Stimulated activated CD4-positive, alpha-beta T cell treated with anti-CD3 and anti-CD28 coated beads, Interleukin-12 subunit alpha, Interleukin-12 subunit beta, amount 100 ng/mL, for 48 hours (primary cell): ENCODE measurements at places on chromosomes 6 and 20.

DNA sequence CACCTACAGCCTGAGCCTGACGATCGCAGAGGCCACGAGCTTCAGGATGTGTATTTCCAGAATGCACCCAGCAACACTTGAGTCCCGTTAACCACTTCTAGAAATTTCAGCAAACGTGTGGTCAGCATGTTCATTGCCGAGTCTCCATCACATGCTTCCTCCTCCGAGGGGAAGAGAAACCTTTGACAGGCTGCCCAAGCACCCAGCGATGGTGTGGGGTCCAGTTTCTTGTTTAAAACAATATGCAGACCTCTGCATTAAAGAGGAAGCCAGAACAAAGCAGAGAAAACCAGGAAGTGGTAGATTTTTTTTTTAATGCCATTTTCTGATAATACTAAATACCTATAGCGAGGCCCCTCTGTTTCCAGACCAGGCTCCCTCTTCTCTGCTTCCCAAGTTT lies 71.9 kb downstream of the GNAS-AS1 start:
- no peak for DNase-seq

DNA sequence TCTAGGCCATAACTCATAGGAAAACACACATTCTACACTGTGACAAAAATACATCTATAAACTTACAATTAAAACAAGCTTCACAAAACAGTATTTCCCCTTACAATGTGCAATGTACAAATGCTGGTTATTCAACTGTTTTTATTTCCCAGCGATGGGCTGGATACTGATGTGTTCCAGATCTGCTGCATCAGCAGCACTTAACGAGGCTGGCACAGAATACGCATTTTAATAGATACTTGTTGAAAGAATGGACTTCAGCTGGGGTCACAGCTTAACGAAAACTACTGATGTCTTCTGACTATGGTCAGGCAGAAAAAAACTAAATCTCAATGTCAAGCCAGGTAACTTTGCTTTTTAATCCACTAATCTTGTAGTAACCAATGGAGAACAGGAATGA lies 70.9 kb downstream of the B4GALT5 start:
- no peak for DNase-seq

- no peak for DNase-seq
These were observed 2.1 kb downstream of the MDN1 start for GRCh38 chr6:89817481-89817880.

- no peak for DNase-seq
These were observed 42.7 kb upstream of the AGPAT4 start for GRCh38 chr6:161316531-161316930.

- DNase-seq = no peak
These were observed 86.3 kb upstream of the CARMIL1 start for GRCh38 chr6:25192590-25193459.

DNA sequence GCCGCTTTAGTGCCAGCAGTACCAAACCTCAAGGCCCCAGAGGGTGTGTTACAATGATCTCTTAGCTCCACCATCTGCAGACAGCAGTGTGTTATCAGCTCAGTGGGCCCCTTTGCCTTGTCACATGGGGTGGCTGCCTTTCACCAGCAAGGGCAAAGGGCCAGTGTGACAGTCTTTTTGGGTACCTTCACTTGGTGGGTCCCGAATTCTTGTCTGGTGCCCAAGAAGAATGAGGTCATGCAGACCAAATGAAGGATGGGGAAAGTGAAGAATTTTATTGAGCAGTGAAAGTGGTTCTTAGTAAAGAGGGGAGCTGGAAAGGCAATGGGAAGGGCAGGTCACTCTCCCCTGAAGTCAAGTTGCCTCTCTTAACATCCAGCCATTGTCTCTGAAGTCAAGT lies 2.9 kb upstream of the SMIM28 start:
- no peak for DNase-seq

- no peak for DNase-seq
These were observed 20.5 kb downstream of the NPEPL1 start for GRCh38 chr20:58712806-58713731.

GRCh38 chr6:19991176-19991575 lies 154.0 kb downstream of the ID4 start:
- no peak for DNase-seq

DNA sequence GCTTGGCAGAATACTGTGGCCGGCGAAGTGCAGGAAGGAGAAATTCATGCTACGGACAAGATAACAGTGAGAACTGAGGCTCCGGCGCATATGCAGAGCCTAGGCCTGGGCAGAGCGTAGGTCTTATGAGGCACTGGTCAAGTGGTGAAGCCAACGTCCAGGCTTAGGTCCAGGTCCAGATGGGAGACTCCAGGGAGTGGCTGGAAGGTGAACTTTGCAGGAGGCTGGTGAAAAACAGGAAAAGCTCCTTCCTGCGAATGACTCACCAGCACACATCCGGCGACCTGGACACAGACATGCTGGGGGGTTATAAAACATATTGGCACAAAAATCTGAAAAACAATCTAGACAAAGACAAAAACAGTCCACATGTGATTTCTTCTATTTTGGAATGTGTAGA lies 15.4 kb downstream of the C6orf141 start:
- no peak for DNase-seq

- DNase-seq = no peak
These were observed 98.1 kb downstream of the YTHDF1 start for GRCh38 chr20:63117661-63118302.

DNA sequence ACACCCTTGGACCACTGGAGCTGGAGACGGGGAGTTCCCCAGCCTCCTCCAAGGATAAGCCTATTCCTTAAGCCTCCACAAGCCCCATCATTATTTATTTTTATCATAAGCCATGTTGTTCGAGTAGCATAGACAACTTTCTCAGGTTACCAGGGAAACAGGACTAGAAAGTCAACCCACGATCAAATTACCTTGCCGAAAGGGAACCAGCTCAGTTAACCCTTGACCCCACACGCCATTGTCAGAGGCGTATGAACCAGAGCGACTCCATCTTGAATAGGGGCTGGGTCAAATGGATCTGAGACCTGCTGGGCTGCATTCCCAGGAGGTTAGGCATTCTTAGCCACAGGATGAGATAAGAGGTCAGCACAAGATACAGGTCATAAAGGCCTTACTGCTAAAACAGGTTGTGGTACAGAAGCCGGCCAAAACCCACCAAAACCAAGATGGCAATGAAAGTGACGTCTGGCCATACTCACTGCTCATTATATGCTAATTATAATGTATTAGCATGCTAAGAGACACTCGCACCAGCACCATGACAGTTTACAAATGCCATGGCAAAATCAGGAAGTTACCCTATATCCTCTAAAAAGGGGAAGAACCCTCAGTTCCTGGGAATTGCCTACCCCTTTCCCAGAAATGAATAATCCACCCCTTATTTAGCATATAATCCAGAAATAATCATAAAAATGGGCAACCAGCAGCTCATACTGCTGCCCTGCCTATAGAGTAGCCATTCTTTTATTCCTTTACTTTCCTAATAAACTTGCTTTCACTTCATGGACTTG lies 22.4 kb downstream of the SYNJ2 start:
- DNase-seq = no peak

DNA sequence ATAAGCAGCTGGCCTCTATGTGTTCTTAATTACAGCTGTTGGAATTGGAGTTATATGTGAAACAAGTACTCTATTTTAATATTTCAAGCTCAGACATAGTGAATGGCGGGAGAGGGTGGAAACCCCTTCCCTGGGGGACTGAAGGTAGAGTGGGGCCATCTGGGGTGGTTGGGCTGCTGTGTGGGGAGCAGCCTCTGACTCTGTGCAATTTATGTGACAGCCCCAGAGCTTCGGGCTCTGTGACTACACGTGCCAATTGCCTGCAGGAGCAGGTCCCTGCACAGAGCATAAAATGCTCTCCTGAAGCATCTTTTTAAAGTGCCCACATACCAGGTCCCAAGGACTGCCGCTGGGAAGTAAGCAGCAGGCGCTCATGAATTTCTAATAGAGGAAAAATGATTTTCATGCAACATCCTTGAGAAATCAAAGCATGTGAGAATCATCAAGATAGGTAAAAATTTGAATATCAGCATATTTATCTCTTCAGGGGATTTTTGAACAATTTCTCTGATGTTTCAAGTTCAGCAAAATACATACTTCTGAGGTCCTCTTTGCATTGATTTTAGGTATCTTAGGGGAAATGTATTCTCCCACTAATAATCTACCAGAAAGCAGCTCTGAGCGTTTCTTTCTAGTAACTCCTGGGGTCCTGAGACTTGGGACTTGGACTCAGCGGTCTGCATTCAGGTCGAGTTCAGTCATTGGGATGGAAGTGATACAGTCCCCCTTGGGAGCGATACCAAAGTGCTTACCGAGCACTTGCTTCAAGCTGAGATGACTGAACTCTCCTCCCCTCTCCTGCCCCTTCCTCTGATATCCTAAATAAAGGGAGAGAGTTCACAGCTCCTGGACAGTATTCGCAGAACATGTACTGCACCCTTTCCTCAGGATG lies 40.0 kb downstream of the ALDH8A1 start:
- DNase-seq = no peak

- no peak for DNase-seq
These were observed 53.8 kb downstream of the PCNA start for GRCh38 chr20:5065879-5066383.

DNA sequence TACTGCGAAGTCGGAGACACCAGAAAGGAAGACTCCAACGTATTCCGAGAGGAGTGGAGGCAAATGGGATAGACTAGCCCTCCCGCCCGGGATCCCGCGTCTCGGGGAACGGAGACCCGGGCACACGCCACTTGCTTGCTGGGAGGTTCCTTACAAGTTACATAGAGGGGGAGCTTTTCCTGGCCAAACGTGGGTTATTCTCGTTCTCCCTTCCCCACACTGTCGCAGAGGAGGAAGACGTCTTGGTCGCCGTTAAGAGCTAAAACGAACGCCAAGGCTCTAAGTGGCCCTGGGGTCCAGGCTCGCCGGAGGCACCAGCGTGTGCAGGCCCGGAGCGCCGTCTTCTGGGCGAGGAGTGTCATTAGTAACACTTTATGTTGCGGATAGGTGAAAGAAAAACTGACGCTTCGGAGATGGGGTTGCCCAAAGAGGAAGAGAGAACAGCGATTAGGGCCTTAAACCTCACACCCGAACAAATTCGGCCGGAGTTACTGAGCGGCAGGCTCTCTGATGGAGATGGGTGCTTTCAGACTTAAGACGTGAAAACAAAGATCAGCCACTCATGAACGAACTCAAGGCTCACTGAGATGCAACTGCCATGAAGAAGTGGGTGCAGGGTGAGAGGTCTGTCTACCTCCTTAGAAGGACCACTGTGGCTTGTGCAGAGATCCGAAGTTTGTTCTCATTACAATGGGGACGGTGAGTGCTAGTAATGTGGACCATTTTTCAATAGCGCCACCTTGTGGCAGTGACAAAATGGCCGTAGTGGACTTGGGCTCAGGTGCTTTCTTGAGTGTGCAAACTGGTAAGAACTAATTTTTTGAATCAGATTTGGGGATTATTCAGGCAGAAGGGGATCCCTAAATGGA lies 11.7 kb upstream of the ZNF311 start:
- DNase-seq = peak; percentile 72

DNA sequence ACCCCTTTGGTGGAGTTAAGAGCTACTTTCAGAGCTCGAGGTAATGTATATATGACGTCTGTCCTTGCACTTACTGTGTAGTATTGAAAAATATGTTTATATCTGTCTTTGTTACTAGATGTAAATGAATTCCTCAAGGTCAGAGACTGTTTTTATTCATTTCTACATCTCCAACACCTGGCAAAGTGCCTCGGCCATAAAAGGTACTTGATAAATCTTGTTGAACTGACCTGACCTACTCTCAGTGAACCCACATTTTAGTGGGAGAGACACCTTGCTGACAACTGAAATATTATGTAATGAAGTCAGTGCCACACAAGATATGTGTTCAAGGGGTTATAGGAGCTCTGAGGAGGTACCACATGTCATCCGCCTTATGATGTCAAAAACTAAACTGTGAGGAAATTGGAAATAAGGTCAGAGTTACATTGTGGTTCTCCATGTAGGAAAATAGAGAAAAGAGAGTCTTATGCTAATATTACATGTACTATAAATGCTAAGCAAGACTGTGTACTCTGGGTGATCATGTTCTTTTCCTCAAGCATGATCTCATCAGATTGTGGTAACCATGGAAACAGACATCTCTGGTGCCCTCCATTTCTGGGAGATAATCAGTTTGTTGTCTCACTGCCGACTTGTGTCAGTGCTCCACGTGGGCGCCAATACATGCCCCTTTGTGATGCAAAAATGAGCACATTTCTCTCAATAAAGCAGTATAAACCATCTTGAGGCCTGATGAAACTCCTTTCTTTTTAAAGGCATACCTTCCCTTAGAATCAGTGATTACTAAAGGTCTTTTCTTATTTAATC lies 5.7 kb upstream of the TMEM30A start:
- no peak for DNase-seq

GRCh38 chr6:11815231-11815630 lies 36.6 kb upstream of the ADTRP start:
- DNase-seq = no peak

DNA sequence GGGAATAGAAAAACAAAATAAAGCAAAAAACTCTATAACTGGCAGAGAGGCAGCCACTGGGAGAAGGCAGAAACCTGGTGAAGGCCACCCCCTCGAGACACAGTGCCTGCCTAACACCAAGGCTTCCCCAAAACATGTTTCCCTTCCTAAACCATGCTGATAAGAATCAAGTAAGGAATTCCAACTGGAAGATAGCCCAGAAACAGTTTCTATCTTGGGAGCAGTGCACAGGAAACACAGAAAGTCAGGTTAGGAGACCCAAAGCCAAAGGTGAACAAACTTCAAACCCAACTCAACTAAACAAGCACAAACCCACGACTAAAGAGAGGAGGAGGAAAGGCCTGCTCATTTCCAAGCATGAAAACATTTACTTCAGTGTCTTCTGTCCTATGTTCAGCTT lies 433.7 kb upstream of the RGS17 start:
- DNase-seq = no peak

GRCh38 chr6:21064756-21065340 lies 528.7 kb upstream of the SOX4 start:
- DNase-seq = no peak

DNA sequence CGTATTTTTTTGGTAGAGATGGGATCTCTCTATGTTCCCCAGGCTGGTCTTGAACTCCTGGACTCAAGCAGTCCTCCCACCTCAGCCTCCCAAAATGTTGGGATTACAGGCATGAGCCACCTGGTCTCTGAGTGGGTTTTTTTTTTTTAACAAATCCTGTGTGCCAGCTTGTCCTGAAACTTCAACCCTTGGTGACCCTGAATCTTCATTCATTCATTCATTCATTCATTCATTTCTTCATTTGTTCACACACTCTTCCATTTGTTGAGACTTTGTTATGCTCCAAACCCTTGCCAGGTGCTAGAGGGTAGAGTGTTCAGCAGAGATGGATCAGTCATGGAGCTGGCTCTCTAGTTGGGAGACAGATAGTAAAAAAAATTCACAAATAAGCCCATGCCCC lies 12.0 kb upstream of the VAPB start:
- no peak for DNase-seq

DNA sequence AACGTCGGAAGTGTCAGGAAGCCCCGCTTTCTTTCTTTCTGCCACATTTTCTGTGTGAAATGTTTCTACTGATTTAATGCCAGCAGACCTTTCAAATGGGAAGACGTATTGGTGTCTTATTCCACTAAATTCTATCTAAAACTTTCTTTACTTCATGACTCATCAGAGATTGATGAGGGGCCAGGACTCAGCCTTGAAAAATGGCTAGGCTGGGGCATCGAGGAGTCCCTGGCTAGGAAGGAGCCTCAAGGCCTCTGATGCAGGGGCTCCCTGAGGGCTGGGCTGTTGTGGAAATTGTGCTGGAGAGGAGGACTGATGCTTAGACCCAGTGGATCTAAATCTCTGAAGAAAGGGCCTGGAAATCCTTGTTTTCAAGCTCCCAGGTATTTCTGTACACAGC lies 192.8 kb upstream of the PDE10A start:
- no peak for DNase-seq
